ENCODE measurements at places on chromosomes 1 and 21.
A peak's percentile ranks its signal among the peaks of the same experiment; 100 is the strongest.

- DNase-seq = no peak
Measured at GRCh38 chr1:229344139-229344538, 1.3 kb upstream of the CCSAP start.

DNA sequence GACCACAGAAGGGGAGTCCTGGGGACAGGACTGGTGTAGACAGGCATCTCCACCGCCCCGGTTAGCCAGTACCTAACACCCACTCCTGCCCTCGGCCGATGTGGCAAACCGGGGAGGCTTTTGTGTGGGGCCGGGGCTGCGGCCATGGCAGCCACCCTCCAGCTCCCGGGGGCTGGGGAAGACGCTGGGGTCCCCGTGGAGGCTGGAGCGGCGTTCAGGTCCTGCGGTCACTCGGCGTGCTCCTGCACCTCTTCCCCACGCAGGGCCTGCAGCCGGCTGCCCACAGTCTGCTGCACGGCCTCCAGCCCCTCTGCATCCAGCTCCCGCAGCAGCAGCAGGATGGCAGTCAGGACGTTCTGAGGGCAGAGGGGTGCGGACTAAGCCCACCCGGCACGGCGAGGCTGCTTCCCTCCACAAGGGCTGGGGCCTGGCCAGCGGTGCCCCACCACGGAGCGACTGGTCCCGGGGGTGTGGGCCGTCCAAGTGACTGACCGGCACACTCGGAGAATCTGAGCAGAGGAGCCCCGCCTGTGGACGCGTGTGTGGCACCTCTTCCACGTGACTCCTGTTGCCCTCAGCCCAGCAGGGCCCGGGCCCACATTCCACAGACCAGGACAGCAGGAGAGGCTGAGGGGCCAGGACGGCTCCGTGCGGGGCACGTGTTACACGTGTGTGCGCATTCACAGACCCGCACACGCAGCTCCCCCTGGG lies 9.1 kb downstream of the CFAP410 start:
- no peak for DNase-seq

GRCh38 chr1:58907398-58907797 lies 123.6 kb upstream of the JUN start:
- no peak for DNase-seq

GRCh38 chr21:32437729-32438128 lies 25.2 kb downstream of the EVA1C start:
- no peak for DNase-seq

GRCh38 chr1:230760360-230760827 lies 13.2 kb downstream of the CAPN9 start:
- DNase-seq = no peak

GRCh38 chr1:170993717-170994116 lies 58.4 kb downstream of the MROH9 start:
- no peak for DNase-seq

- no peak for DNase-seq
Measured at GRCh38 chr1:206728697-206728987, 41.9 kb upstream of the IL19 start.

GRCh38 chr1:222275729-222276465 lies 272.0 kb downstream of the HHIPL2 start:
- DNase-seq = no peak

- DNase-seq = no peak
Measured at GRCh38 chr21:26847921-26848320, 2.7 kb upstream of the ADAMTS1 start.

DNA sequence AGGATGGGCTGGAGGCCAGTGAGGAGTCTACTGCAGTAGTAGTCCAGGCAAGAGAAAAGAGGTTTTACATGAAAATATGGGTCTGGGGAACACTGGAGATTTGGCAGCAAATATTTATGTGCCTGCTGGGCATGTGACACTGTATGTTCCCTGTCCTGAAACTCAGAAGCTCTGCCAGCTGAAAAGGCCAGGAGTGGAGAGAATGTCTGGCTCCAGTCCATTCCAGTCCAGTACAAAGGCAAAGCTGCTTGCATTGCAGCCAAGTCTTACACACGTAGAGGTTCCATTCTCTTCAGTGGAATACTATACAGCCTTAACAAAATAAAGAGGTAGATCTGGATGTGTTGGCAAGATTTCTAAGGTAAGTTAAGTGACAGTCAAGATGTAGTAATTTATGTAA lies 7.5 kb upstream of the YBX1 start:
- no peak for DNase-seq

- no peak for DNase-seq
Measured at GRCh38 chr1:25467616-25468015, 36.9 kb downstream of the MACO1 start.

- no peak for DNase-seq
Measured at GRCh38 chr1:63817700-63818099, 43.9 kb downstream of the ROR1 start.

GRCh38 chr1:44261171-44261817 lies 48.0 kb downstream of the DMAP1 start:
- DNase-seq = no peak

DNA sequence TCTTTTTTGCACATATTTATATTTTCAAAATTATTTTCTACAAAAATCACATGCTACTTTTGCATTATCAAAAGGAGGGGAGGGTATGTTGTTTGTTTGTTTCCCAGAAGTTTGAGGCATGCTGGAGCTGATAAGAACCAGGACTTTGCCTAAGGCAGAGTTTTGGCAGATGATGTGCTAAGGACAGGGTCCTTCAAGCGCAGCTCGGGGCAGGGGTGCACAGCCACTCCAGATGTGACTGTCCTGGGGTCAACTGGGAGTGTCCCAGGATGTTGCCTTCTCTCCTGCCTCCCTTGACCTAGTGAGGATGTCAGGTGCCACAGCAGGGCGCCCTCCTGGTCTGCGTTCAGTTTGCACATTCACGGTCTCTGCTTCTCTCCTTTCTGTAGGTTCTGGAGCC lies 42.6 kb upstream of the SRRM1 start:
- no peak for DNase-seq

- no peak for DNase-seq
Measured at GRCh38 chr1:23599125-23599524, 39.8 kb upstream of the ID3 start.

GRCh38 chr1:12480748-12481362 lies 137.2 kb downstream of the DHRS3 start:
- DNase-seq = peak; percentile 87

DNA sequence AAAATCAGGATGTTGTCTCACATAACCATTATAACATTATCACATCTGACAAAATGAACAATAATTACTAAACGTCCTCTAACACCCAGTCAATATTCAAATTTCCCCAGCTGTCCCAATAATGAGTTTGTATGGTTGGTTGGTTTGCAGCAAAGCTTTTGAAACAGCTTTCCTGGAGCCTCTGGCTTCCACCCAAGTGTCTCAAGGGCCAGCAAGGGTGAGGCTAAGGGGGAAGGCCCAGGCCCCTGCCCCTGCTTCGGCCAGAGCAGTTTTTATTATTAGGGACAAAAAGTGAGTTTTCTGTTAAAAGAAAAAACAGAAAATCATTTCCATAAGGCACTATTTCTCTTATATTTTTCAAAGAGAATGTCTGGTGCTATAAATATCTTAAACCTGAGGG lies 19.1 kb upstream of the AVPR1B start:
- no peak for DNase-seq

- no peak for DNase-seq
Measured at GRCh38 chr1:59089922-59090457, 206.9 kb upstream of the FGGY start.

- DNase-seq = no peak
Measured at GRCh38 chr1:155219592-155220031, 11.1 kb downstream of the MTX1 start.

DNA sequence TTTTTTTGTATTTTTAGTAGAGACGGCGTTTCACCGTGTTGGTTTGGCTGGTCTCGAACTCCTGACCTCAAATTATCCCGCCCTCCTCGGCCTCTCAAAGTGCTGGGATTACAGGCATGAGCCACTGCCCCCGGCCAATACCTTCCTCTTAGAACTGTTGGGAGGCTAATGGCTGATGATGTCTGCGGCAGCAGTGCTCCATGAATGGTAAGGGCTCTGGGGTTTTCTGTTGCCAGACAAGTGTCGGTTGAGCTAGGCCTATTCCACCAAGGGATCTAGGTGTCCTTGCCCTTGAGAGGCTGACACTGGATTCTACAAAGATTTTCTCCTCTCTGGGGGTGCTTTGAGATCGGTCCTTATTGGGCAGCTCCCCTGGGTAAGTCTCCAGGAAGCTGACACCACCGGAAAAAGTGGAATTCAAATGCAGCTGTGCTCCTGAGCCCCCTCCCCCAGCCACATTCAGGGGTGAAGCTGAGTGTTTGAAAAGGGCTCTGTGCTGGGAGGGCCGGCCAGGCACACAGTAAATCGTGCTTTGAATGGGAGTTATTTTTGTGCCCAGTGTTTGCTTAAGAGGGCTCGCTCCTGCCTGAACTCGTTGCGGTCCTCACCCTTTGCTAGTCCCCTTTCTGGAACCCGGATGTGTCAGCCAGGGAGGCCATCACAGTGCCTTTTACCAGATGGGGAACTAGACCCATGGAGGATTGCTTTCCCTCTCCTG lies 5.2 kb downstream of the SOX13 start:
- no peak for DNase-seq

DNA sequence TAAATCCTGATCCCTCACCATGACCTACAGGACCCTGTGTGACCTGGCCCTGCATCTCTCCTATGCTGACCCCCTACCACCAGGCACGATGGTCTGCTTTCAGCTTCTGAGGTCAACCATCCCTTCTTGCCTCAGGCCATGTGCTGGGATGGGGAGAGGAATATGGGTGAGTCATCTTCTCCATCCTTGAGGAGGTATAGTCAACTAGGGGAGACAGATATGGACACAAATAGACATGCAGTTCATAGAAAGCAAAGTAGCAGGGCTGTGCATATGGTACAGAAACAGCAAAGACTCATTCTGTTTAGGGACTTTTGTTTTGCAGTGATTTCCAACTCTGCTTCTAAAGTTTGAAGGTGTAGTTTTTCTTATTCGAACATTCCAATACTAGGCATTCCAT lies 250.8 kb upstream of the FGGY start:
- no peak for DNase-seq

DNA sequence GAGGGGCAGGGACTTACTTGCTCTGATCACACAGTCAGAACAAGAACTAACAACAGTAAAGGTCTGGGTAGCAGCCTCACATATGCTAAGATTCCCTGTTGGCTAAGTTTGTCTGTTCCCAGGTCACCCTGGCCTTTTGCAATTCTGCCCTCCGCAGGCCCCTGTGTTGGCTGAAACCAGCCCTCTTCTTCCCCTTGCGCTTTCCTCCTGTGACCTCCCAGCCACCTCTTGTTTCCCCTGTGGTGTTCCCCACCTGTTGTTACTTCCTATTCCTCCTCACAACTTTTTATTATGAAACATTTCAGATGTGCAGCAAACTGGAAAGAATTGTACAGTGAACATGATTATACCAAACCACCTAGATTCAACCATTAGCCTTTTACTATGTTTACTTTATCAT lies 23.4 kb downstream of the MAPKAPK2 start:
- no peak for DNase-seq

- no peak for DNase-seq
Measured at GRCh38 chr1:181149326-181150125, 61.0 kb downstream of the IER5 start.

- DNase-seq = no peak
Measured at GRCh38 chr1:209586221-209586740, 2.8 kb downstream of the CAMK1G start.
